Endodermal cell (in vitro differentiated cells): ENCODE measurements at places on chromosomes 2 and 18. TPM values are rescaled to one million over a fixed set of nuclear protein-coding genes. Genes with fewer than 3 reads are reported as not detected.

The ASPRV1 gene
- total RNA-seq: 0.59 and 0.84 TPM in 2 replicates

The MYO1B gene
- 154 to 225 TPM (median 162 TPM) in 3 replicates for total RNA-seq

DNA sequence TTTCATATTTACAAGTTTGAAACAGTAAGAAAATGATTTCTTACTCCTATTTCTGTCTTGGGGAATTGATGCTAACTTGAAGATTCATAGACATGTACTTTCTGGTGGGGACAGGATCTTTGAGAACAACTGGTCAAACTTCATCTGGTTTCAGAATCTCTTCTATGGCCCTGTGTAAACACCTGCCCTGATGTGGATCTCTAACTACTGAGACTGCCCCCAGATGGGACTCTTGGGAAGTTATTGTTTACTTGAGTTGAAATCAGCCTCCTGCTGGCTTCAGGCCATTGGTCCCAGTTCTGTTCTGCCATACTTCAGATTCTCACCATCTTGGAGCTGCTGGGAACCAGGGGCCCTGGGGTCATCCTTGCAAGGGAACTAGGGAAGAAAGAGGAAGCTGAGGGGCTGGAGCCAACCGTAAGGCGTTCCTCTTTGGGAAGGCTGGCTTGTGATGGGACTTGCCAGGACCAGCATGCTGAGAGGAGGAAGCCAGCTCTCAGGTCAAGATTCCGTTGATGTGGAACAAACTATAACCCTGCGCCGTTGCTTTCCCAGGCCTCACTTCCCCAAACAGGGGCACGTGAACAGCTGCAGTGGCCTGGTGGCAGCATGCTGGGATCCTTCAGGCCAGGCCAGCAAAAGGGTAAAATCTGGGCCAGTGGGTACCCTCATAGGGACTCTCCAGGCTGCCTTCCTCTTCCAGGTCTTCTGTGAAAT is 135.5 kb upstream of the CXCR4 start:
- no peak for DNase-seq

DNA sequence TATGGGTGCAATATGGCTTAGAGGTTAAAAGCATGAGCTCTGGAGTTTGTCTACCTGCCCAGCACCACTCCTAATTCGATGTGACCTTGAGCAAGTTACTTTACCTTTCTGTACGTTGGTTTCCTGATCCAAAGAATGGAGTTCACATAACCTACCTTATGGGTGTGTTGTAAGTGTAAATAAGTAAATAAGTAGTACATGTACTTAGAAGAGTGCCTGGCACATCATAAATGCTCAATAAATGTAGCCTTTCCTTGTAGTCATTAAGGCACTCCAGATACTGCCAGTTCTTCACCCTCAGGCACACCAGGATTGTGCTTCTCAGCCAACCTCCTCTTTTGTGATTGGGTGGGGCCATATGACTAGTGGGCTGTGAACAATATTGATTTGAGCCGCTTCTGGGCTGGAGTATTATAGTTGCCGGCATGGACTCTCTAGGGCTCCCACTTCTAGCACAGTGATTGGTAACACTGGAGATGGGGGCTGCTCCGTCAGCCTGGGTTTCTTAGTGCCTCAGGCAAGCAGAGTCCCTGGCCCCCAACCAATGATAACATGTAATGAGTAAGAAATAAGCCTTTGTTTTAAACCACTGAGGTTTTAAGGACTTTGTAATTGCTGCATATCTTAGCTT is 101.7 kb upstream of the NOSTRIN start:
- no peak for DNase-seq

The NPAS2 gene
- 0.84 to 1.7 TPM (median 1.6 TPM) in 3 replicates for total RNA-seq

The FIGN gene
- total RNA-seq: 16.3 and 18.6 TPM in 2 replicates

The TLX2 gene
- 0.27 to 0.53 TPM in 2 of 3 replicates, not detected in the other for total RNA-seq

GRCh38 chr2:27932396-27932795 is 41.9 kb downstream of the BABAM2 start:
- no peak for DNase-seq

GRCh38 chr2:223093436-223094241 is 41.6 kb downstream of the KCNE4 start:
- DNase-seq: peak; percentile 54

GRCh38 chr2:216465579-216466195 is 33.0 kb upstream of the RPL37A start:
- no peak for DNase-seq

DNA sequence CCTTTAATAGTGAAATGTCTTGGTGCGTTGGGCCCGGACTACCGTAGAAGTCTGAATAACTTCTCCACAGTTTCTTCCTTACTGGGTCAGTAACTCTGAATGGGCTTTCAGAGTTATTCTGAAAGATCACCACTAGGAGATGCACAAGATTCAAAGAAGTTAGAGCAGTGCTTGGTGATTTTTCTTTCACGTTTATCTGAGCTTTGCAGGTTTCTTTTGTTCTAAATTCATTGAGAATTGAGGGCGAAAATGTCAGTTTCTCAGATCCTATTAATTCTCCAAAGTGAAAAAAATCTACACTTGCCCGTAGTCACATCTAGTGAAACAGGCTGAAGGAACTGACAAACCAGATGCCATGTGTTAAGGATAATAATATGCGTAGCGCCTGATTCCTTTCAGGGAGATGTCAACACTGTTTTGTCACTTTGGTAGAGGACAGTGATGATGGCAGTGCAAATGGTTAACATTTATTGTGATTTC is 70.1 kb downstream of the QPCT start:
- DNase-seq: no peak

DNA sequence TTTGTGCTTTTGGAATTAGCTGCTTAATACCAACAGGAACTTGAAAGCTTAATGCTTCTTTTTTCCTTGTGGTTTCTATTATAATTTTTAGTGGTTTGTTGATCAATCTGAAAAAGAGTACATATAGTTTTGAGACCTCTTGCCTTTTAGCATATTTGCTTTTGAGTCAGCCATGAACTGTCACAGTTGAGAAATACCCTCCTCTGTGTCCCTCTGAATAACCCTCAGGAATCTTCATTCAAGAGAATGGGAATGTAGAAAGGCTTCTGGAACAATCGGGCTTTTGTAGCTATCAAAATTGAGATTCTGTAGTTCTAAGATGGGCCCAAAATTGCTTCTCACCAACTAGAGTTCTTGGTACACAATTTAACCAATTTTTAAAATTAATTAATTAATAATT is 451.1 kb upstream of the TRIB2 start:
- DNase-seq: no peak

DNA sequence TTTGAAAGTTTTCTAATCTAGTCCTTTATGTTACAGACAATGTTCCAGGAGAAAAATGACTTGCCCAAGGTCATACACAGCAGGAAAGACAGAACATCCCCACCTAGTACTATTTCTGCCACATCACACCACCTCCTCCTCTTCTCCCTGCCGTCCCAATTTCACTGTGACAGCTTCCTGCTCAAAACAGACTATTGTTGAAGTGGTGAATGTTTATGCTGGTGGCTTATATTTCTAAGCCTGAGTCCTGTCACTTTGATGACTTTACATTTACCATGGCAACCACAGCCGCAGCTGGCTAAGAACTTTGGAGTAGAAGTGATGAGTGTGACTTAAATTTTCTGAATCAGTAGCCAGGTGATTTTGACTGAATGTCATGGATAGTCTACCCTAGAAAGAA is 10.0 kb downstream of the GALNT5 start:
- DNase-seq: no peak
